ENCODE measurements at places on chromosomes 12 and 14. TPM values are rescaled to one million over a fixed set of nuclear protein-coding genes. Genes with fewer than 3 reads are reported as not detected.

The INHBC gene
- total RNA-seq, result 0.10 TPM

The RHEBL1 gene
- 3.2 TPM for total RNA-seq

DNA sequence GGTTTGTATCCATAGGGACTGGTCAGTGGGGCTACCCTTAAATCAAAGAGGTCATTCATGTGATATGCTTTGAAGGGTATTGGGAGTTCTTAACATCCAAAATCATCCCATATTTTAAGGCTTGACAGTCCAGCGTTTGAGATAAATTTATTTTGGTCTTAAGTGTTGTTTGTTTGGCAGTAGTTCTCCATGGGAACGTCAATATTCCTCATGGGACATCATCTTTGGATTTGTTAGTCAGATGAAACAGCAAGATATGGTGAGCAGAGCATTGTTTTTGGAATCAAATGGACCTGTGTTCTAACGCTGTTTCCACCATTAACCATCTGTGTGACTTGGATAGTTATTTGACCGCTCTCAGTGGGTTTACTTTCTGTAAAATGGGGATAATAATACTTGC, 45.9 kb upstream of the GSG1 start:
- no peak for DNase-seq
- H3K27ac ChIP-seq, result no peak overlapping the region
- H3K4me3 ChIP-seq, result no peak overlapping the region
- peaks cover 19% of the 10 kb centered on the region for H3K4me1 ChIP-seq

DNA sequence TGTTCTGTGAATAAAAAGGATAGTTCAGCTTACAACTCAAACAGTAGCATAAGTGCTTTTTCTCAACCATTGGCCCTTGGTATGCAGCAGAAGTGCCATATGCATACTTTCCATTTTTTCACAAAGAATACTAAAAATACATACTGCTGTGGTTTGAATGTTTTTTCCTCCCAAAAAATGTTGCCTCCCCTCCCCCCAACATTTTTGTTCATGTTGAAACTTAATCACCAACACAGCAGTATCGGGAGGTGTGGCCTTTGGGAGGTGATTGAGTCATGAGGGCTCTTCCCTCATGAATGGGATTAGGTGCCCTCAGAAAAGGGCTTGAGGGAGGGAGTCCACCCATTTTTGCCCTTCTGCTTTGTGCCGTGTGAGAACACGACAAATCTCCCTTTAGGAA, 198.6 kb downstream of the ESR2 start:
- H3K27ac ChIP-seq, result no peak overlapping the region
- no peak overlapping the region for H3K4me3 ChIP-seq
- no peak for DNase-seq
- H3K4me1 ChIP-seq, result no peaks in the 10 kb centered on the region
- no peaks in the 10 kb centered on the region for H3K27me3 ChIP-seq

The PRH2 gene
- total RNA-seq, result not detected

Measured in activated B cell treated with CpG ODN at 0.5 μM for 24 hours (primary cell).